ENCODE measurements at places on chromosomes 2 and 18.

DNA sequence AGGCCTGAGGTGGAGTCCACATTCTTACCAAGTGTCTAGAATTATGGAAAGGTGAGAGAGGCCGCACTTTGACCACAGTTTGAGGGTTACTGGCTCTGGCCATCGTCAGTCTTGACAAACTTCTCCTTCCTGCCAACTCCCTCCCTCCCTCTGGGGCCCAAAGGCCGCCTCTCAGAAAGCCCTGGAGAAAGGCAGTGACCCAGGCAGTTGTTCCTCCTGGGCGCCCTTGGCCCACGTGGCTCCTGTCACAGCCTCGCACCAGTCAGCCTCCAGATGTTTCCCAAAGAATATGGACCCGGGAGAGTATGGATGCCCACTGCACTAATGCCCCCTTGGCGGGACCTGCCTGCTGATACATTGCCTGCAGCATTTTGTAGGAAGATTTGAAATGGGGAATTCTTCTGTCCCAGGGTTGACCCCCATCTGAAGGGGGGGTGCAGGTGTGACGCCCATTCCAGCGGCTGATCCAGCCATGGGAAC is 61.7 kb downstream of the ASB1 start:
- no peak for DNase-seq

DNA sequence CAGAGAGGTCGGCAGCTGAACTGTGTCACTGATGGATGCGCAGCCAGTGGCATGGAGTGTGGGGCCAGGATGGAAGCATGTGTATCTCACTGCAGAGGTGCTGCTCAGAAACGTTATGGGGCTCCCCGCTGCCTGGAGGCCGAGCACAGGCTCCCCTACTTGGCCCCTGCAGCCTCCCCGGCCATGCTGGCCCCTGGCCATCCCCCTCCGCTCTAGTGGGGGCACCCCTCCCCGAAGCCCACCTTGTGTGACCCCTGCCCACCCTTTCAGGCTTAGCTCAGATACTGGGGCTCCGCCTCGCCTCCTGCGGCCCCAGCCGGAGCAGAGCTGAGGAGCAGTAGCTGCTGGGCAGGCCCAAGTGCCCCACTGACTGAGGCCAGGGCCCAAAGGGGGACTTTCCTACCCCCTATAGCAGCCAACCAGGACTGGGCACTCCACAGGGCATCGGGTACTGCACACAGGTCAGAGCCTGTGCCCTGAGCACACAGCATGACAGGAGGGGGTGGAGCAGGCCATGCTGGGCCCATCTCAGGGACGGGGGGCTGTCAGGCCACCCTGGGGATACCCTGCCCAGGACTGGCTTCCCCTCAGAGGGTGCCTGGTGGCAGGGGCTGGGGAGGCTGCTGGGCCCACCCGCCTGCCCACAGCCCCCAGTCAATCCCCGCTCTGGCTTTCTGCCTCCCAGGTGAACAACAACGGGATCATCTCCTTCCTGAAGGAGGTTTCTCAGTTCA is 31.3 kb downstream of the SNED1 start:
- DNase-seq = no peak

GRCh38 chr2:196444442-196444841 is 195.1 kb upstream of the CCDC150 start:
- no peak for DNase-seq

DNA sequence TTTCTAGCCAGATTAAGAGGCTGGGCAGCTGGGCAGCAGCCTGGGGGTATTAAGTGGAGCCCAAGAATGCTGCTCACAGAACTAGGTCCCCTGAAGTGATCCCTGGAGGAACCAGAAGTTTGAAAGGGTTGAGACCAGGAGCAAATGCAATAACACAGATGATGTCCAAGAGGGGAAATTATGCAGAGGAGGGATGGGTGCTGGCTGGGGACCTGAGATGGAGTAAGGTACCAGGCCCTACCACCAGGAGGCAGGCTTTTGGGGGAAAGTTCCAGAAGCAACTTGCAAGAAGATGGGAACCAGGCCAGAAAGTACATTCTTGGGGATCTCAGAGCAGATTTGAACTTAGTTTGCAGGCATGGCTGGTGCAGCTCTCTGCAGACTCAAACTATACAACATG is 175.1 kb downstream of the NCK2 start:
- DNase-seq = peak; percentile 29
